Kidney (tissue), 22 donors: ENCODE measurements at places on chromosomes 3 and 15. TPM values are rescaled to one million over a fixed set of nuclear protein-coding genes. Genes with fewer than 3 reads are reported as not detected.

DNA sequence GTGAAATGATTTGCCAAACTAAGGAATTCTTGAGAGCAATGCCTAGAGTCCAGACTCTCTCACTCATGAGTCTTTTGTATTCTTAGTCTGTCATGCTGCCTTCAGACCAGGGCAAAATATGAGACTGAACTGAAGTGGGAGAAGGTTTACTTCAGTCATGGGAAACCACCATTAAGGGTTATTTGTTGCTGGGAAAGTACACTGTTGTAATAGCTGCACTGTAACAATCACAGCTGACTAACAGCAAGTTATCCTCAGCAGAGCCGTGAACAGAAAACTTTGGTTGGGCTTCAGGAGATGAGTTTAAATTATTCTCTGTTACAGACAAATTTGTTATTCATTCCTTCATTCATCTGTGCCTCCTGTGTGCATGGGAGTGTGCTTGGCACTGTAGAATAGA lies 258.5 kb downstream of the ROBO2 start:
- no peak for DNase-seq
- no peaks in the 10 kb centered on the region for H3K4me1 ChIP-seq
- H3K27ac ChIP-seq = no peak overlapping the region
- no peaks in the 10 kb centered on the region for H3K36me3 ChIP-seq
- H3K27me3 ChIP-seq = no peaks in the 10 kb centered on the region

DNA sequence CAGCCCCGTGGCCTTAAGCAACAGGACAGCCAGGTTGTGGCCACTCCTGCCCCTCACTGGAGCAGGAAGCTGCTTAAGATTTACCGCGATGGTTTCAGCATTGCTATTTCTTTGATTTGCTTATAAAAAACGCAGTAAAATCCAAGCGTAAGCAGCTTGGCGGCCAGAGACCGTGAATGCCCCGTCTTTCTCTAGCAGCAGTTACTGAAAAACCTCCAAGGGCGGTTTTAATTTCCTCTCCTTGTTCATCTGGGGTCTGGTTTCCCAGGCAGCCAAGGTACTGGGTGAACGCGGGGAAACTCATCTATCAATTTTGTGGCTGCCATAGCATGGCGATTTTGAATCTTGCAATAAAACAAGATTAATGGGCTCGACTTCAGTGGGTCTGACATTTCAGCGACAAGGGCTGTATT lies 130.3 kb downstream of the MINAR1 start:
- DNase-seq = peak; percentile 86
- H3K4me1 ChIP-seq = no peaks in the 10 kb centered on the region
- no peaks in the 10 kb centered on the region for H3K36me3 ChIP-seq
- H3K27ac ChIP-seq = no peak overlapping the region

GRCh38 chr15:60539016-60539415 lies 60.1 kb upstream of the ICE2 start:
- H3K27me3 ChIP-seq = no peaks in the 10 kb centered on the region
- no peak overlapping the region for H3K27ac ChIP-seq
- DNase-seq = no peak
- H3K4me1 ChIP-seq = no peaks in the 10 kb centered on the region

DNA sequence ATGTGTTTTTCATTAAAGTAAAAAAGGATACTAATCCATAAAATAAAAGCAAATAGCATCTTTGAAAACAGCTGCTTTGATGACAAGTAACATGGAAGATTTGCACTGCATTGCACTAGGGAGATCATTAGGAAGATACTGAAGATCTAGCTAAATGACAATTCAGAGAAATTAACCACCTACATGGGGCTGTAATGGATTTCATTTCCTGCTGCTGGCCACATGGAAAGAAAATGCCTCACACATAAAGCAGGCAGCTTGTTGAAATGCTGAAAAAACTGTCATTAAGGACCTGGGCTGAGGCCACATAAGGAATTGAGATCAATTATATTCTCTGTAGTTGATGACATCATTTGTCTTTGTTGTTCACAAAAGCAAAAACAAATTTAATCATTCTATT lies 94.1 kb downstream of the PYDC2 start:
- no peak overlapping the region for H3K27ac ChIP-seq
- H3K36me3 ChIP-seq = no peaks in the 10 kb centered on the region
- no peak for DNase-seq

DNA sequence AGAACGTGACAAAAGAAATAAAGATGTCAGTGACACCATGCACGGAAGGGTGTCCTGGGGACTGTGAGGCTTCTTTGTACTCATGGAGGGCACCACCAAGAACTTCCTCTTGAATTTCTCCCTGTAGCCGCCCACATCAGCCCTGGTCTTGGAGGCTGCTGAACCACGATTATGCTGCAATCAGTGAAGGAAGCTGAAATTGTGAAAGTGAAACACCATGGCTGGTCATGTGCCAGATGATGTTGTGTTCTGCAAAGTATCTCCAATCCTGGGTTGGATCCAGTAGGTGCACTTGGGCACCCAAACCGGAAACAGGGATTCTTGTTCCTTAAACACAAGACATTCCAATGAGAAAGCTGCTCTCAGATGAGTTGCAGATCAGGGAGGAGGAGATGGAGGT lies 104.4 kb upstream of the GOLGA6L6 start:
- H3K27ac ChIP-seq = no peak overlapping the region
- no peaks in the 10 kb centered on the region for H3K36me3 ChIP-seq
- H3K4me1 ChIP-seq = no peaks in the 10 kb centered on the region
- no peak for DNase-seq

DNA sequence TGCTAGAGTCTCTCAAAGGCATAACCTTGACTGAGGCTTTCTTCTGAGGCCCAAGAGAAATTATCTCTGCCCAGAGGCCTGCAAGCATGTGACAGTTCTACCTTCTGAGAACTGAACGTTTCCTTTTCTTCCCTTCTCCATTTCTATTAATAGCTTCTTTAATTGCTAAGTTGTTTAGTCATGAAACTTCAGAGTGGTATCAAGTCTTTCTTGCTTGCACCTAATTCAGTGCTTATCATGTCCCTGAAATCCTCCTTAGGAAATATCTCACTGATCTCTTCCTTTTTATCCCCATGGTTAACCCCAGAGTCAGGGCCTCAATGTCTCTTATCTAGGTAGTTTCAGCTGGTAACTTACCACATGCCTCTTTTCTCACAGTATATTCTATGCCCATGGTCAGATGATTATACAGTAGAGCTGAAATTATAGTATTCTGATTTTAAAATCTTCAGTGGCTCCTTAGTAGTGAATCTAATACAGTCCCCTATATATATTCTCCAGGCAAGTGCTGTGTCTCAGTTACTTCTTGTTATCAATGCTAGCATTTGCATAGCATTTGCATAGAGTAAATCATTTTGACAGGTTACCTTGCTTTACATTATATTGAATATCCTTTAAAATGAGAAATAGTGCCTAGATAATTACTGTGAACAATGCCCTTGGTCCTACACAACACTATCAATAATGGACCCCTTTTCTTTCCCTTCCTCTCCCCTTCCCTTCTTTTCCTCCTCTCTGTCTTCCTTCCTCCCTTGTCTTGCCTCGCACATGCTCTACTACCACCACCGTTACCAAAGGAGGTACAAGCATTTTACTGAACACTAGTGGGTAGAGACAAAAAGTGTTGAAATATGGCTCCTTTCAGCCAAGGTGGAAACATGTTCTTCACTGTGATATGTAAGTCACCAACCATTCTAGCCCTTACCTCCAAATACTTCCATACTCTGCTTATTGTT lies 33.0 kb downstream of the KBTBD8 start:
- no peak overlapping the region for H3K27ac ChIP-seq
- no peak overlapping the region for H3K4me3 ChIP-seq
- no peak for DNase-seq

DNA sequence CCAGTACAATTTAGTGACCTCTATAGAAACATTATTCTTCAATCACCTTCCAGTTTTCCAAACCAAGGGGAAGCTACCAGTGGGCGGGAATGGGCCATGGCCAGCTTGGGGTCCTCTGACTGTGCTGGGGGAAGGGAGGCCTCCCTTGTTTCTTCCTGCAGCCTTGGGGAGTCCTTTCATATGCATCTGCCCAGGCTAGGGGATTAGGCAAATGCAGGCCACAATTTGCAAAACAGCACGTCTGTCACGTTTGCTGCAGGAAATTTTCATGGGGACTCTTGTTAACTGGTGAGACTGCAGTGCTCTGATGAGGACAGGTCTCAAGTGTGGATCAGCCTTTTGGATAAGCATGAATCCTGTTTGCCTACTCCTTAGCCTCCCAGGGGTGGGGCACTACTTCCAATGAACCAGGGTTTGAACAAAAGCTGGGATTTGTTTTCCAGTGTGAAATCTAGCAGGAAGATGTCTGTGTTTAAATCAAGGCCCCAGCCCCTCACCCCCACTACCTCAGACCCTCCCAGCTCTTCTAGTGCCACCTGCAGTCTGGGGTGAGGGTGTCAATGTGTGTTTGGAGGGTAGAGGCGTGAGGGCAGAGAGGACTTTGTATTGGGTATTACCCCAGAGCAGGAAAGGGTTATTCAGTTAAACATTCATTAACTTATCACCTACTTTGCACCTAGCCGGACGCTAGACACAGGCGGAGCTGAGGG lies 219.9 kb downstream of the OPA1 start:
- H3K4me1 ChIP-seq = peaks cover 17% of the 10 kb centered on the region
- no peaks in the 10 kb centered on the region for H3K27me3 ChIP-seq
- H3K4me3 ChIP-seq = no peak overlapping the region
- H3K36me3 ChIP-seq = no peaks in the 10 kb centered on the region

DNA sequence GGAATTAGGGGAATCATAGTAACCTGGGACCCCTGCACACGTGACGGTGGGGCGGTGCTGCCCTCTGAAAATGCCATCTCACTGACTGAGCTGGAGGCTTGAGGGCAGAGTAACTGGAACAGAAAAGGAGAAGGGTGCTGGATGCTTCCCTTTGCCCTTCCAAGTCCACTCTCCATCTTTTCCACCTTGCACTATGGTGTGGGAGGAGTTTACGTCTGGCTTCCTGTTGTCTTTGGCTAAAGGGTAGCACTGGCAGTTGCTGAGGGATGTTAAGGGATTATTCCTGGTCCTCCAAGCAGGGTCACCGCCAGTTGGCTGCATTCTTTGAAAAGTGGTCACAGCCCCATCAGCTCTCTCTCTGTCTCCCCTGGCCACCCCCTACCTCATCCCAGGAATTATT lies 129.4 kb upstream of the SNTN start:
- H3K27ac ChIP-seq = no peak overlapping the region
- no peak overlapping the region for H3K4me3 ChIP-seq
- H3K27me3 ChIP-seq = no peaks in the 10 kb centered on the region
- H3K4me1 ChIP-seq = no peaks in the 10 kb centered on the region
- no peaks in the 10 kb centered on the region for H3K36me3 ChIP-seq
- DNase-seq = no peak

DNA sequence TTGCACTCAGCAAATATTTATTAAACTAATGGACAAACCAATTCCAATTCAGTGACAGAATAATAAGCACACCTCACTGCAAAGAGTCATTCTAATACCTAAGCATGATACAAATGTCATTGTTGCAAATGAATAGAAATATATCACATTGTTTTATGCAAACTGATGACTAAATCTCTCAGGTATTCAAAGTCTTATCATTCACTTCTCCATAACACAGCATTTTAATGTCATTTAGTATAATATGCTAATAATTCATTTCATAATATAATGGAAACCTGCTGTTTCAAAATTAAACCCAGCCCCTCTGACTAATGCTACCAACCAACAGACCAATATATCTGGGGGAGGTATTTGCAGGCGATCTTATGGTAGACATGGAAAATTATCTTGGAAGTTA lies 71.8 kb downstream of the FGF7 start:
- no peak overlapping the region for H3K4me3 ChIP-seq
- no peaks in the 10 kb centered on the region for H3K4me1 ChIP-seq
- no peaks in the 10 kb centered on the region for H3K36me3 ChIP-seq
- H3K27ac ChIP-seq = no peak overlapping the region
- DNase-seq = no peak

GRCh38 chr3:184620475-184621119 lies 59.0 kb downstream of the EPHB3 start:
- H3K27ac ChIP-seq = no peak overlapping the region
- H3K27me3 ChIP-seq = no peaks in the 10 kb centered on the region
- DNase-seq = no peak
- H3K4me1 ChIP-seq = no peaks in the 10 kb centered on the region

AAGAB gene
- total RNA-seq = 44.0 TPM

RTP3 gene
- total RNA-seq = not detected

GLT8D1 gene
- 60.4 TPM for total RNA-seq

GXYLT2 gene
- total RNA-seq = 3.8 TPM

SEMA3F gene
- 39.9 TPM for total RNA-seq

CFAP91 gene
- 14.1 TPM for total RNA-seq

KCNAB1 gene
- 6.6 TPM for total RNA-seq
